GM18507 (cell line): ENCODE measurements at places on chromosomes 2 and 18.

- no peak for DNase-seq
Measured at GRCh38 chr2:26580151-26580550, 61.0 kb downstream of the CIB4 start.

DNA sequence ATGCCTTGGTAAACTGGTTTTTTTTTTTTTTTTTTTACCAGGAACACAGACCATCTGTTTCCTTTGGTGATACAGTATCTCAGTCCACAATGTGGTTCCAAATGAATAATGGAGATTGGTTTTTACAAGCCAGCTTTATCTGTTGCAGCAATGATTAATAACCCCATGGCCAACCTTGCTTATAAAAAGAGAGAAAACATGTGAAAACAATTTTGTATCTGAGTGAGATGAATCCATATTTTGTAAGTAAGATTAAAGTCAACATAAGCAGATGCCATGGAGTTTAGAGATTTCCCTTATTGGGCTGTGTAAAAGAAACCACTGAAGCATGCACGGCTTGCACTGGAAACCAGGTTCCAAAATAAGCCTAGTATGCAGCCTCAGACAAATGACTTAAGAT is 108.6 kb upstream of the CNTNAP5 start:
- DNase-seq, result no peak

- no peak for DNase-seq
Measured at GRCh38 chr2:184597571-184597991, 748 bp upstream of the ZNF804A start.

DNA sequence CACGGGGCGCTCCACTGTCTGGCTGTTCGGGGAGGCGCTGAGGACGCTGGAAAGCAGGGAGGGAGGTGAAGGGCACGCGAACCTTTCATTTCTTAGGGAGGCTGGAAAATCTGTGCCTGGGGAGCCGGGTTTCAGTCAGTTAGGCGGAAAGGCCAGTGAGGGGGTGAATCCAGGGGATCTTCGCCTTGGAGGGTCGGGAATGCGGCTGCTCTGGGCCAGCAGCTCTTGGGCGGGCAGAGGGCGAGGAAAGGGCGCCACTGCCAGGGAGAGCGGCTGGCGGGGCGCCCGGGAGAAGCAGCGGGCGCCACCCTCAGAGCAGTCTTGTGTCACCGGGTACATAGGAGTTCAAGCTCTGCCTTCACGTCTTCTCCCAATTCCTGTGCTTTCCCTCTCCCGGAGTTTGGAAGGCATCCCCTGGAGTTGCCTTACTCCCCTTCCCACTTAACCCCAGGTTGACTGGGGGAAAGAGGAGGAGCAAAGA is 1.4 kb downstream of the CCDC85A start:
- DNase-seq, result no peak

- no peak for DNase-seq
Measured at GRCh38 chr2:15023221-15023620, 390.7 kb downstream of the LRATD1 start.

DNA sequence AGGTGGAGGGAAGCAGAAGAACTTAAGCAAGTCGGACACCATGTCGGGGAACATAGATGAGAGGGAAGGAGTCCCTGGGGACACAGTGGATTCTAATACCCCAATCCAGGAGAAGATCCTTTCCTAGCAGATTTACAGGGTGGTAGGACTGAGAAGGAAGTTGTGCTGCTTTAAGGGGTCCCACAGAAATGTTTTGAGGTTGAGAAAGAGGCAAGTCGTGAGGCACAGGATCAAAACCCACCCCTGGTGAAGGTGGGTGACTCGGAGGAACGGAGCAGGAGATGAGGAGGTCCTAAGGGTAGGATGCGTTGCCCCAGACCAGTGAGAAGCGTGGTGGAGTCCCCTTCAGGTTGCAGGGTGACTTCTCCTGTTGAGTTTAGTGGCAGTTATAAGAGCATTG is 32.7 kb downstream of the DCDC2C start:
- no peak for DNase-seq
